ENCODE measurements at places on chromosomes 3 and 15.
A peak's percentile ranks its signal among the peaks of the same experiment; 100 is the strongest.

GRCh38 chr3:190032923-190033322 lies 87.8 kb downstream of the P3H2 start:
- DNase-seq, result no peak

DNA sequence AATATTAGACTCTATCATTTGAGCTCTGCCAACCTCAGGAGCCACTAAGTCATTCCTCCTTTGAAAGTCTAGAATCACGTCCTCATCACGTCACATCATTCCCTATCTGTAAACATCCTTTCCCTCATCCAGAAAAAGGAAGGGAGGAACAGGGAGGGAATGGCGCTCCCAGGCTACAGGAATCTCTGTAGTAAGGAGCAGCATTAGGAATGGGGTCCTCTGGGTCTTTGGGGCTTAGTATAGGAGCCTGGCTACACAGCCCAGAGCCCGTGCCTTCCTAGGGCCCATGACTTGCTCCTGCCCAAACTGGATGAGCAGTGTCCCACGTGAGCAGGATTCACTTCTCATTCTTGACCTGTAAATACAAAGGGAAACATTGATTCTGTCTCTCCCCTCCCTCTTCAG lies 1.6 kb downstream of the TAGLN3 start:
- no peak for DNase-seq

DNA sequence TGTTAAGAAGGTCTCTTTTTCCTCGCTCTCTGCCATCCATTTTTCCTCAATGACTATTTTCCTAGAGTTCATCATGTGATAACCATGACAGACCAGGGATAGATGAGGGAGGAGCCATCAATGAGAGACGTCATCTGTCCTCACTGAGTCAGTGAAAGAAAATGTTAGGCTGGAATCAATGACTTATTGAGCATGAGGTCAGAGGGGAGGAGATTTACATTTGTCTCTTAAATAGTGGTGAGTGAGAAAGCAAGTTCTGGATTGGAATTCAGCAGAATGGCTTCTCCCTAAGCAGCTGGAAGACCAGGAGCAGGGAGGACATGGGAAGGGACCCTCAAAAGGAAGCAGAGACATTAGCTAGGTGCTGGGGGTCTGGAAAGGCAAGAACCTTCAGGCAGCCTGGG lies 28.2 kb upstream of the USP3 start:
- no peak for DNase-seq

DNA sequence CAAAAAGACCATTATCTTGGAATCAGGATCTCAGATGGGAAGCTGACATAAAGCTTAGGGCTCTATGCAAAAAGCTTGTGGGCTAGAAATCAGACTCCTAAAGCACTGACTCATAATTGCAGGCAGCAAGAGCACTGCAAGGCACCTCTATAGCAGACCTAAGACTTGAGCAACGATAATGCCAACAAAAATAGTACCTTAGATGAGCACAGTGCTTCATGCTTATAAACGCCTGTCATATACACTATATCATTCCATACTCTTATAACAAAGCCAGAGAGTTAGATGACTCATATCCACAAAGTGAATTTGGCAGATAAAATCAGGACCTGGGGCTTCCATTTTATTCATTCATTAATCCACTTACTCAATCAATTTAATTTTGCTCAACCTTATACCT lies 560.8 kb downstream of the MCTP2 start:
- no peak for DNase-seq

GRCh38 chr3:179949869-179950268 lies 86.9 kb downstream of the PEX5L start:
- no peak for DNase-seq

DNA sequence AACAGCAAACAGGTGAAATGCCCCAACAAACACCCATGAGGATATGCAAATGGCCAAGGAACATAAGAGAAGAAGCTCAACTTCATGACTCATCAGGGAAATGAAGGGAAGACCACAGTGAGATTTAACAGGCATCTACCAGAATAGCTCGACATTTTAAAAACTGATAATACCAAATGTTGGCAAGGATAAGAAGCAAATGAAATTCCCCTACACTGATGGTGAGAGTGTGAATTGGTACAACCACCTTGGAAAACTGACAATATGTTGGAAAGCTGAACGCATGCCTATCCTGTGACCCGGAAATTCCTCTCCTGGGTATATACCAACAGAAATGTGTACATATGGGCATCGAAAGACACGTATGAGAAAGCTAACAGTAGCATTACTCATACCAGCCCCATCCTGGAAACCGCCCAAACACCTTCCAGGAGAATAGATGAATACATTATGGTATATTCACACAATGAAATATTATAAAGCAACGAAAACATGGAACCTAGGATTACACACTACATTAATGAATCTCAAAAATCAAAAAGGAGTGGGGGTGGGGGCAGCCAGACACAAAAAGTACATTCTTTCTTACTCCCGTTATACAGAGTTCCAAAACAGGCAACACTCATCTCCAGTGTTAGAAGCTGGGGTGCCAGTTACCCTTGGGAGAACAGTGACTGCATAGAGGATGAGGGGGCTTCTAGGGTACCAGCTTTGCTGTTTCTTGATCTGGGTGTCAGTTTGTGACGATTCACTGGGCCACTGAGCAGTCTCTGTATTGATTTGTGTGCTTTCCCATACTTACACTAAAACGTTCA lies 16.9 kb downstream of the RFTN1 start:
- no peak for DNase-seq

DNA sequence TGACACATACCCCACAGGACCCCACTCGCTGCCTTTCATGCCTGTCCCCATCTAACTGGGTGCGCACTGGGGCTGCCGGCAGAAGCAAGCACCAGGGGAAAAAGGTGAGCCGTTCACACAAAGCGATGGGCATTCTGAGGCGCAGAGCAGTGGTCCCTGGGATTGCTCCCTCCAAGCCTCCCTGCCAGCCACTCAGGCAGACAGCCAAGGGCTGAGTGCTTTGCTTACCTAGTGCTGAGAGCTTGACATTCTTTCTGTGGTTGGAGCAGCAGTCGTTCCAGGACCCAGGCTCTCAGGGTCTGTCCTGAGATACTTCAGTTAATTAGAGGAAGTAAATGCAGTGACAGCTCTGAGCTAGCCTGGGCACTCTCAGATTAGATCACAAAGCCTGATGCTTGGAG lies 5.7 kb downstream of the ESYT3 start:
- DNase-seq, result no peak

GRCh38 chr3:175411946-175412345 lies 552.8 kb downstream of the NAALADL2 start:
- DNase-seq, result no peak

DNA sequence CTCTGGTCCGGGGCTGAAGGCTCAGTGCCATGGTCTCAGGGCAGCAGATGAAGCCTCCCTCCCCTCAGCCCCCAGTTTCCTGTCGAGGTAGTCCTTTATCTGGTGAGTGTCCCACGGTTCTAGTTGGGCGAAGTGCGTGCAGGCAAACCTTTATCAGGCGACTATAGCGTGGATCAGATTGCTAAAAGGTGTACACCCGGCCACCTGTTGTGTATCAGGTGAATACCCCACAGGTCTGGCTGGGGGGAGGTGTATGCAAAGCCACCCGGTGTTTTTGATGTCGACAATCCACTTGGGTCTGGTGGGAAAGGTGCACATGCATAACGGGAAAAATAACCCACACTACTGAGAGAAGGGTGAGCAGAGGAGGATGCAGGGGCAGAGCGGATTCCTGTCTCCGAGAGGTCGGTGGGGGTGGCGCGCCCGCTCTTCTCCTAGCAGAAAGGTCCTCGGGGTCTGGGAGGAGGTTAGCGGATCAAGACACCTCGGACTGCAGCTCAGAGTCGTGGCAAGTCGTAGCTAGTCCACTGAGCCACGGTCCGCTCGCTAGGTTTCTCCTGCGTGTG lies 507 bp downstream of the SLC12A6 start:
- peak; percentile 54 for DNase-seq

DNA sequence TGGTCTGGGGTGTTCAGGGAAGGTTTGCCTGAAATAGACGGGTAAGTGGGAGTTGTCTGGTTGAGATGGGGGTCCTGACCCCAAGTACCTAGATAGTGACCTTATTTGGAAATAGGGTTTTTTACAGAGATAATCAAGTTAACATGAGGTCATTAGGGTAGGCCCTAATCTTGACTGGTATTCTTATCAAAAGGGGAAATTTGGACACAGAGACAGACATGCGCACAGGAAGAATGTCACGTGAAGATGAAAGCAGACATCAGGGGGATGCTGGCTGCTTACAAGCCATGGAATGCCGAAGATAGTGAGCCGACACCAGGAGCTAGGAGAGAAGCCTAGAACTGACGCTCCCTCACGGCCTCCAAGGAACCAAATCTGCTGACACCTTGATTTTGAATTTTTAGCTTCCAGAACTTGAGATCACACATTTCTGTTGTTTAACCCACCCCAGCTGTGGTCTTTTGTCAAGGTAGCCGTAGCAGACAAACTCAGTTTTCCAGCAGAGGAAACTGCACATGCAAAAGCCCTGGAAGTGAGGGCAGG lies 17.1 kb downstream of the BHLHE40 start:
- no peak for DNase-seq

- no peak for DNase-seq
These were observed 54.8 kb upstream of the CHRM5 start for GRCh38 chr15:33913459-33913858.

- DNase-seq, result peak; percentile 56
These were observed 29.7 kb downstream of the SEMA7A start for GRCh38 chr15:74403991-74404563.

All from activated CD8-positive, alpha-beta T cell treated with anti-CD3 and anti-CD28 coated beads for 36 hours (primary cell).